ENCODE measurements at places on chromosomes 16 and 17.
A peak's percentile ranks its signal among the peaks of the same experiment; 100 is the strongest.

GRCh38 chr16:72978212-72978611 is 69.7 kb downstream of the ZFHX3 start:
- DNase-seq, result no peak

GRCh38 chr17:35313875-35314409 is 59.5 kb downstream of the SLFN11 start:
- DNase-seq, result no peak

DNA sequence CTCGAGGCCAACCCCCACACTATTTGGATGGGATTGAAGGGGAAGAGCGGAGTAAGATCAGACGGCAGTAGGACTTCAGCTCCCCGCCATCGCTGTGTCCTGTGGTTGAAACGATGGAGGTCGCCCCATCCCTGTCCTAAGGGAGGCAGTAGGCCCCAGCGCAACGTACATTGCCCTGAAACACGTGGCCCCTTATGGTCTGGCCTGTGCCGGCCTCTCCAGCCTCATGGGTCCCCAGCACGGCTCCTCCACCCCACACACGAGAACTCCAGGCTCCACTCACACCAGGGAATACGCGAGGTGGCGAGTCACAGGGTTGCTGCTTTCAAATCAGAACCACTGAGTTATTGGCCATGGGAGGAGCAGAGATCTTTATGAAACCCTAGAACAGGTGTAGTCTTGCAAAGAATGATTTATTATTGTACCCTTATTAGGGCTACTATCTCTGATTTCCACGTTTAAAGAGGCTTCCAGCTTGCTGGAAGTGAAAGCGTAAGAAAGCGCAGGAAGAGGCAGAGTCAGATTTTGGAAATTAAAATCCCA is 669 bp upstream of the DCTPP1 start:
- DNase-seq, result no peak

GRCh38 chr16:57676553-57677085 is 8.5 kb downstream of the ADGRG3 start:
- no peak for DNase-seq

GRCh38 chr17:77601054-77601979 is 357.2 kb upstream of the TNRC6C start:
- DNase-seq, result no peak

DNA sequence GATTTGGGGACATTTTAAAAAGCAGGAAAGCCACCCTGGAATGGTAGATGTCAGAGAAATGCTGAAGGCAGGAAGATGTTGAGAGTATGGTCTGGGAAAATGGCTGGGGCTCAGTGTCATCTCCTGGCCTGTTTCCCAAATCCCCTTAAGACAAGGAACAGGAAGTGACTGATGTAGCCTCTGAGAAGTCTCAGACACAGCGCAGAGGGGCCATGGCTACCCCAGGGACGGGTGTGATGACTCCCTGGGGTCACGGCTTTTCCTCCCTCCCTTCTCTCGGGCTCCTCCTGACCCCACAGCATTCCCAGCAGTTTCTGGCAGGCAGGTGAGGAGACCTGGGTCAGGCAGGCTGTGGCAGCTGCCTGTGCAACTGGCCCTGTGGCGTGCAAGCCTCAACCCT is 45.4 kb downstream of the RAP1GAP2 start:
- DNase-seq, result no peak

- DNase-seq, result no peak
Measured at GRCh38 chr17:79925242-79925957, 86.2 kb upstream of the CBX4 start.

DNA sequence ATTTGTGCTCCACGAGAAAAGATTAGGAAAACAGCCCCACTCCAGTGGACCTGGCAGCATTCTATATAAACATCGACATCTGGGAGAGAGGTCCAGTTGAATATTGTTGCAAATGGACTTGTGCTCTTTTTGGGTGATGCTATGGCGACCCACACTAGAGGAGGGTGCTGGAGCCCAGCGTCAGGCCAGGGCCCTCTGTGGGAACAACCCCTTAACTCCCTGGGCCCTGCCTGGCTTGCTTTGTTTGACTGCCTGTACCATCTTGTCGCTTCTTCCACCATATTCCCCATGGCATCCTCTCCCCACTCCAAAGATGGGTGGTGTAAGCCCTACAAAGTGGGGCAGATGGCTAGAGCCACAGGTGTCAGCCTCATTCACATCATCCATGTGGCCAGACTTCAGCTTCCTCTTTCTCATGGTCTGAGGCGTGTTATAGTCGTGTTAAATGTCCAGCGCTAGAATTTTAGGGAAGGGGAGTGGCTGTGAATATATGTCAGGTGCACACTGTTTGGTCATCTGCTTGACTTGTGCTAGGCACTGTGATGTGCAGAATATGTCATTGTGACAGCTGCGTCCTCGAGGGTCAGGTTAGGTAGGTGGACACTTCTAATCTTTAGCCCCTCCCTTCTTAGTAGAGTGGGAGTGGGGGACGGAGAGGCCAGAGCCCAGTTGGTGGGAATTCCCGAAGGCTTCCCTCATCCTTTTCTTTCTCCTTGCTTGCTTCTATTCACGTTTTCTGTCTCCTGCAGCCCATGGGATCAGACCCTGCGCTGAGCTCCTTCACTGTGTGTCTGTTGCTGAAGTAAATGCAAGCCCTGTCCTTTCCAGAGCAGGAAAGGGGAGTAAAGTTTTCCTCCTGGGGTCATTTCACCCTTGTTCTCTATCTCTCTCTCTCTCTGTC is 49.8 kb downstream of the MPRIP start:
- no peak for DNase-seq

- no peak for DNase-seq
Measured at GRCh38 chr16:84868829-84869472, 49.2 kb downstream of the CRISPLD2 start.

GRCh38 chr17:31156326-31156725 is 61.5 kb downstream of the NF1 start:
- DNase-seq, result no peak

GRCh38 chr17:19378416-19379360 is at the start of gene MAPK7:
Gene MAPK7 (plus strand): TSS chr17:19378498. CDS start chr17:19378901, 403 bp downstream.
- no peak for DNase-seq

GRCh38 chr16:8814095-8814806 is 16.6 kb downstream of the PMM2 start:
- no peak for DNase-seq

- DNase-seq, result no peak
Measured at GRCh38 chr17:4980644-4981216, 6.7 kb downstream of the CAMTA2 start.

GRCh38 chr17:7887482-7888183 is 956 bp upstream of the CHD3 start:
- DNase-seq, result peak; percentile 72

- no peak for DNase-seq
Measured at GRCh38 chr16:25108054-25108453, 3.5 kb upstream of the LCMT1 start.

GRCh38 chr16:1984347-1985225 is 593 bp downstream of the GFER start:
- no peak for DNase-seq

GRCh38 chr17:81176666-81177065 is 10.6 kb upstream of the AATK start:
- no peak for DNase-seq

- DNase-seq, result peak; percentile 20
Measured at GRCh38 chr17:1143573-1143972, 36.2 kb downstream of the ABR start.

GRCh38 chr16:89426736-89427530 is 63.4 kb downstream of the ANKRD11 start:
- DNase-seq, result no peak

- no peak for DNase-seq
Measured at GRCh38 chr17:49738456-49739163, 25.3 kb downstream of the FAM117A start.

- DNase-seq, result no peak
Measured at GRCh38 chr17:79702550-79703236, 28.1 kb upstream of the ENPP7 start.

DNA sequence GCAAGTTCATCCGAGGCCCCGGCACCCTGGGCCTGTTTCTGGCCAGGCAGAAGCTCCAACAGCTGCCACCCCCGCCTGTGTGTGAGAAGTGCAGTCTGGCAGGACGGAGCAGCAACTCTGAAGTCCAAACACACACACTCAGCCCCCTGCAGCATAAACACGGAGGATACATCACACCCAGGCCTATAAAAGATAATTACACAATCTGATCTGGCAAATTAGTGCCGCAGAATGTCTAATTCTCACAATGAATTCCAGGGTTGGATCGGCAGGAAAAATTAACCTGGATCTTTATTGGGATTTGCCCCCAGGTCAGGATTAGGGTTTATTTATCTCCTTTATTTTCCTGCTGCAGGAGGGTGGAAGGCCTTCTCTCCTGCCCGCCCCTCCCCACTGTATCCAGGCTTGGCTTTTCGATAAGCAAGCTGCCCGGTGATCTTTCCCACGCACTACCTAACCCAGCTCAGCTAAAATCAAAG is 311.4 kb downstream of the SOX9 start:
- DNase-seq, result no peak

DNA sequence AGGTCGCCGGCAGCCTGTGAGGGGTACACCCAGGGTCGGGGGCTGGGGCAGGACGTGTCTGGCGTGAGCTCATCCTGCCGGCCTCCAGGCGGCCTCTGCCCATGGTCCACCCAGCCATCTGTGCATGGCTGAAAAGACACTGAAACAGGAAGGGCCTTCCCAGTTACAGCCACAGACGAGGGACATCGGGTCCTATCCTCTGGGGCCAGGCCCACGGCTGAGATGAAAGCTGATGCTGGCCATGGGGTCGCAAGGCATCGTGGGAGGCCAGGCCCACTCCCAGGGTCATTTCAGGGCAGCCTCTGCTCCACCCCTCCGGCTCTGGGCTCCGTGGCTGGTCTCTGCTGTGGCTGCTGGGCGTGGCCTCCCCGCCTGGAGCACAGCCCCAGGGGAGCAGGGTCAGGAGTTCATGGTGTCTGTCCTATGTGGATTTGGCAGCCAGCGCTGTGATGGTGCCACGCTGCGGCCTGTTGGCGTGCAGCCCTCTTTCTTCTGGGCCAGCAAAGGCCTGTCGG is 16.6 kb upstream of the ATP6V0C start:
- no peak for DNase-seq

- no peak for DNase-seq
Measured at GRCh38 chr17:52660692-52661091, 502.2 kb upstream of the CA10 start.

GRCh38 chr17:34998205-34998604 is 17.9 kb downstream of the LIG3 start:
- no peak for DNase-seq

DNA sequence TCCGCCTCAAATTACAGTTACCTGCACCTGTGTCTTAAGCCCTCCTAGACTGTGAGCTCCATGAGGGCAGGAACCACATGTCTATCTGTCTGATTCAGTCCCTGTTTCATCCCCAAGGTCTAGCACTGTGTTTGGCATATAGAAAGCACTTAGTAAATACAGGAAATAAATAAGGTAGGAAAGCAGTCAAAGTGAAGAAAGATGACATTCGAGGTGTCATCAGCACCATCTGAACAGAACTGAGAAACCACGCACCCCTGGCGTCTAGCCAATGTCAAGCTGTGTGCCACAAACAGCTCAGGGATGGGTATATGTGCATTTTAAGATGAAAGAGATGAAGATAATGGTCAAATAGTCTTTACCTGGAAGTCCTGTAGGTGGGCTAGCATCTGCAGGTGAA is 79.6 kb upstream of the ATP2A3 start:
- no peak for DNase-seq

GRCh38 chr17:6507535-6507934 is 48.8 kb downstream of the PITPNM3 start:
- no peak for DNase-seq

- no peak for DNase-seq
Measured at GRCh38 chr16:51556694-51557340, 405.7 kb upstream of the SALL1 start.

Measured in NCI-H187 treated with DMSO at 0.1 percent for 48 hours (cell line).